ENCODE measurements at places on chromosomes 16 and 17.

- DNase-seq = no peak
Measured at GRCh38 chr17:56034197-56034635, 119.1 kb upstream of the ANKFN1 start.

DNA sequence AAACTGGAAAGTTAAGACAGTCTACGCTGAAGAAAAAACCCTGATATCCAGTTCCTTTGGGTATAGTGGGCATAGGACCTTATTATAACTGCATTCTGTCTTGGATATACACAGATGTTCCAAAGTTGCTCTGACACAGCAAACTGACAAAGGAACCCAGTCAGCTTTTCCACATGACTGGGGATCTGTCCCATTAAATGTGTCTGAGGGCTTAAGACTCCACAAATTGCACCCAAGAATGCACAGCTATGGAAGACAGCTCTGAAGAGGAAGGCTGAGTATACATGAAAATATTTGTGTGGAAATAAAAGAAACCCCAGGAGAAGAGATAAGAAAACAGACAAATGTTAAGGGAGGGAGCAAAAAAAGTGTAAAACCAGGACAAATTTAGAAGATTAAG is 114.1 kb downstream of the SPAG9 start:
- no peak for DNase-seq

GRCh38 chr17:40092581-40092980 is 7.8 kb downstream of the NR1D1 start:
- no peak for DNase-seq

DNA sequence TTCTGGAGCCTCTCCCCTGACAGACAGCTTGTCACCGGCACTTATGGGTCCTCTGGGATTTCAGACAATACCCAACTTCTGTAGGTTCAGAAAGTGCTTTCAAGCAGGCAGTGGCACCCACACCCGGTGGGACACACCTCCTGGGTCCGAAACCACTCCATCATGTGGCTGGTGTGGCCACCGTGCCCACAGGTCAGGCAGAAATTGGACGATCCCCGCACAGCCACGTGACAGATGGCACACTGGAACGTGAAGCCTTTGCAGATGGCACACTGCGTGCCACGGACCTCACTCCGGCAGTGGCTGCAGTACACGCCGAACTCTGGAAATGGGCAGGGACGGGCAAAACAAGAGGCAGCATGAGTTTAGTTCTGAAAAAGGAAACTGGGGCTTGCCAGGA is 99.5 kb upstream of the FA2H start:
- no peak for DNase-seq

Measured in NCI-H2227 treated with DMSO at 0.1 percent for 48 hours (cell line).